Central memory CD8-positive, alpha-beta T cell (primary cell): ENCODE measurements at places on chromosomes 13 and 19.

DNA sequence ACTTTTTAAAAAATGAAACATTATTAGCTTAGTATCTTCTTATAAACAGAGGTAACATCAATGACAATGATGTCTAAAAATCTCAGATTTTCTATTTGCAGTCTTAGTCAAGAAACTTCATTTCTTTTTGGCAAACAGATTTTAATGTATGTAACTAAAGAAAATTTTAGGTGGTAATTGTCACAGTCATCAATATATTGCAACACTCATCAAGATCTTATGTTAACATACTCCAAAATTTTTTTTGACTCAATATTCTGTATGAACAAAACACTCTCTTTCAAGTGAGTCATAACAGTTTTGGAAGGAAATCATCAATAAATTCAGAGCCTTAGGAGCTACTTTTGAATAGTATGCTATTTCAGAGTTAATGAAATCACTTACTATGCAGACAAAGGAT, 1507.6 kb downstream of the SLITRK1 start:
- no peak overlapping the region for H3K4me3 ChIP-seq
- H3K36me3 ChIP-seq = no peaks in the 10 kb centered on the region
- H3K27ac ChIP-seq = no peak overlapping the region
- H3K4me1 ChIP-seq = no peaks in the 10 kb centered on the region

GRCh38 chr13:51601601-51602565, 17.6 kb downstream of the WDFY2 start:
- H3K27ac ChIP-seq = no peak overlapping the region
- peaks cover 32% of the 10 kb centered on the region for H3K4me1 ChIP-seq
- H3K36me3 ChIP-seq = peaks cover 5% of the 10 kb centered on the region
- H3K4me3 ChIP-seq = no peak overlapping the region
- H3K27me3 ChIP-seq = no peaks in the 10 kb centered on the region

- peaks cover 17% of the 10 kb centered on the region for H3K27me3 ChIP-seq
- no peak for DNase-seq
- no peak overlapping the region for H3K4me3 ChIP-seq
- H3K27ac ChIP-seq = no peak overlapping the region
These were observed 359.4 kb downstream of the ZNF536 start for GRCh38 chr19:30731591-30731990.

DNA sequence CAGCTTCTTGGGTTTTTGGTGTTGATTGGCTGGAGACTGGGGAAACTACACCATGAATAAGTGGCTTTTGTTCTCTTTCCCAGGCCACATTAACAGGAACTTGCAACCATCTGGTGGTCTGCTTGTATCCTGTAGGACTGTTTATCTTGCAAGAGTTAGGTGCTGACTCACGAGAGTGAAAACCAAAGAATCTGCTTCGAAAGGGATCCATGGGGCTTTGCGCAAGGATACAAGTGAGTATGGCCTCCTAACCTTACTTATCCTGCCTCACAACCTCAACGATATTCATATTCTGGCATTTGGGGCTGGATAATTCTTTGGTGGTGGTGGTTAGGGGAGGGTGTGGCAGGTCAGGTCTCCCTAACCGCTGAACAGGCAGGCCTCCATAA, 4.7 kb upstream of the SIGLECL1 start:
- DNase-seq = no peak
- H3K27me3 ChIP-seq = peaks cover 14% of the 10 kb centered on the region
- H3K4me3 ChIP-seq = no peak overlapping the region
- no peaks in the 10 kb centered on the region for H3K36me3 ChIP-seq
- peaks cover 11% of the 10 kb centered on the region for H3K4me1 ChIP-seq
- H3K27ac ChIP-seq = no peak overlapping the region

GRCh38 chr13:29499506-29500165, 95.9 kb downstream of the SLC7A1 start:
- H3K27me3 ChIP-seq = peaks cover 44% of the 10 kb centered on the region
- no peaks in the 10 kb centered on the region for H3K36me3 ChIP-seq

- H3K4me1 ChIP-seq = peaks cover 18% of the 10 kb centered on the region
- no peaks in the 10 kb centered on the region for H3K27me3 ChIP-seq
- peaks cover 3% of the 10 kb centered on the region for H3K36me3 ChIP-seq
- DNase-seq = no peak
- H3K27ac ChIP-seq = no peak overlapping the region
- H3K4me3 ChIP-seq = no peak overlapping the region
These were observed 53.7 kb downstream of the DNAJC15 start for GRCh38 chr13:43077046-43077445.

DNA sequence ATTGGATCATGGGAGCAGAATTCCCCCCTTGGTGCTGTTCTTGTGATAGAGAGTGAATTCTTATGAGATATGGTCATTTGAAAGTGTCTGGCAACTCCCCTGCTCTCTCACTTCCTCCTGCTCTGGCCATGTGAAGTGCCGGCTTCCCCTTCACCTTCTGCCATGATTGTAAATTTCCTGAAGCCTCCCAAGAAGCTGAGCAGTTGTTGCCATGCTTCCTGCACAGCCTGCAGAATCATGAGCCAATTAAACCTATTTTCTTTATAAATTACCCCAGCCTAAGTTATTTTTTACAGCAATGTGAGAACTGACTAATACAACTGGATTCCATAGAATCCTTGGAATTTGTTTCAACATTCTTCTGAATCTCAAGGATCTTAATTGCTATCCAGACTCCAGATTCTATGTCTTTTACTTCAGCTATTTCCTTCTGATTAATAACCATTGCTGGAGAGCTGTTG, 328.1 kb downstream of the SLITRK5 start:
- no peaks in the 10 kb centered on the region for H3K4me1 ChIP-seq
- no peak overlapping the region for H3K27ac ChIP-seq
- no peaks in the 10 kb centered on the region for H3K36me3 ChIP-seq
- DNase-seq = no peak
- H3K4me3 ChIP-seq = no peak overlapping the region
- H3K27me3 ChIP-seq = no peaks in the 10 kb centered on the region

GRCh38 chr13:44806826-44807225, 182.4 kb downstream of the NUFIP1 start:
- H3K36me3 ChIP-seq = no peaks in the 10 kb centered on the region
- no peaks in the 10 kb centered on the region for H3K27me3 ChIP-seq
- H3K27ac ChIP-seq = no peak overlapping the region
- no peaks in the 10 kb centered on the region for H3K4me1 ChIP-seq
